Testis (tissue), 5 donors: ENCODE measurements at places on chromosomes 13 and 19. TPM values are rescaled to one million over a fixed set of nuclear protein-coding genes. Genes with fewer than 3 reads are reported as not detected.

MEIS3 gene
- total RNA-seq, result 12.5 TPM

PNMA8A gene
- 44.3 TPM for total RNA-seq

- no peaks in the 10 kb centered on the region for H3K36me3 ChIP-seq
- no peak overlapping the region for H3K4me3 ChIP-seq
- H3K27me3 ChIP-seq, result no peaks in the 10 kb centered on the region
- H3K4me1 ChIP-seq, result no peaks in the 10 kb centered on the region
- no peak overlapping the region for H3K27ac ChIP-seq
- DNase-seq, result no peak
Observed at GRCh38 chr13:91142572-91142971, 204.9 kb upstream of the MIR17HG start.

DNA sequence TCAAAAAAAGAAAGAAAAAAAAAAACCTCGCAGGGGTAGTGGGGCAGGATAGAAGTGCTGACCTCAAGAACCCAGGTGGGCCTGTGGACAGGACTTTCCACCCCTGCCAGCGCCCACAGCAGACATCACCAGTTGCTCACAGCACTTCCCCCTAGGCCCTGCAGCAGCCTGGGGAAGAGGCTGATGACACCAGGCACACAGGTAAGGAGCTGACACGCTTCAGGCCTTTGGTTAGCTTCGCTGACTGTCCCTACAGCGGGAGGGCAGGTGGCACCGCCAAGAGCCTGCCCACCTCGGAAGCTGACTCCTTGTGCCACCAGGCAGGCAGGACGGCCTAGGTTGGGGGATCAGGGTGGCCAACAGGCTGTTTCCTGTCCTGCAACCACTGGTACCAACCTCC, 8.9 kb downstream of the LONP1 start:
- no peak overlapping the region for H3K4me3 ChIP-seq
- H3K4me1 ChIP-seq, result no peaks in the 10 kb centered on the region
- H3K27me3 ChIP-seq, result no peaks in the 10 kb centered on the region
- H3K36me3 ChIP-seq, result no peaks in the 10 kb centered on the region
- no peak for DNase-seq
- no peak overlapping the region for H3K27ac ChIP-seq

GRCh38 chr13:112034231-112034630, 32.7 kb upstream of the SOX1 start:
- no peaks in the 10 kb centered on the region for H3K4me1 ChIP-seq

GRCh38 chr19:14432791-14433553, at the start of gene PKN1:
Gene PKN1, plus strand, starts transcription at chr19:14433306. Its CDS starts 216 bp downstream, at chr19:14433522.
- no peaks in the 10 kb centered on the region for H3K27me3 ChIP-seq
- no peaks in the 10 kb centered on the region for H3K36me3 ChIP-seq
- DNase-seq, result peak; percentile 53
- peak within 1 kb of the TSS; percentile 87 for H3K4me3 ChIP-seq

CGB8 gene
- total RNA-seq, result not detected

DLL3 gene
- total RNA-seq, result 6.5 TPM

DNA sequence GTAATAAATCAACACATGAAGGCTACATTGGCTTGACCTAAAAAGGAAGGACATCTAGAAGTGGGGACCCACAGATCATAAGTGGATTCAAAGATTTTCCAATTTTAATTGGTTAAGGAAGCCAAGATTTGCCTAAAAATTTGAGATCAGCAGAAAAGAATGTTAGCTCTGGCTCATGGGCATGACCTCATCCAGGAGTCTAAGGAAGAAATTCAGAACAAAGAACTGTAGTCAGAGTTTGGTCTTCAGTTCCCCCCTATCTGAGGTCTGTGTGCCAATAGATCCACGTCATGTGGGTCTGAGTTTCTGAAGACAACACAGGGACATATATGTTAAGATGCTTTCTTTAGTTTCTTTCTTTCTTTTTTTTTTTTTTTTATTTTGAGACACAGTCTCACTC, 648.8 kb upstream of the SPRY2 start:
- H3K4me3 ChIP-seq, result no peak overlapping the region
- DNase-seq, result no peak
- H3K27ac ChIP-seq, result no peak overlapping the region
